SW480 (cell line): ENCODE measurements at places on chromosomes 4 and X.

GRCh38 chrX:111511477-111511876, at the start of gene SERTM2:
SERTM2 (plus strand) TSS chrX:111511645; CDS start chrX:111518858, 7,213 bp downstream.
- no peak for DNase-seq

DNA sequence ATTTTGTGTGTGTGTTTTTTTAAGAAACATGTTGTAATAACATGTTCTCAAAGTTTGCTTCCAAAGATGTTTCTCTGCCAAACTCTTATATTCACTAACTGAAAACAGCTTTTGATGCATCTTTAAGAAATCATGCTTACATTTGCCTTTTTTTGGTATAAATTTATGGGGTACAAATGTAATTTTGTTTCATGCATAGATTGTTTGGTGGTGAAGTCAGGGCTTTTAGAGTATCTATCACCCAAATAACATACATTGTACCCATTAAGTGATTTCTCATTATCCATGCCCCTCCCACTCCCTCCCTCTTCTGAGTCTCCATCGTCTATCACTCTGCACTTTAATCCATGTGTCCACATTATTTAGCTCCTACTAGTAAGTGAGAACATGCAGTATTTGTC, 30.8 kb downstream of the SPINK2 start:
- no peak for DNase-seq

DNA sequence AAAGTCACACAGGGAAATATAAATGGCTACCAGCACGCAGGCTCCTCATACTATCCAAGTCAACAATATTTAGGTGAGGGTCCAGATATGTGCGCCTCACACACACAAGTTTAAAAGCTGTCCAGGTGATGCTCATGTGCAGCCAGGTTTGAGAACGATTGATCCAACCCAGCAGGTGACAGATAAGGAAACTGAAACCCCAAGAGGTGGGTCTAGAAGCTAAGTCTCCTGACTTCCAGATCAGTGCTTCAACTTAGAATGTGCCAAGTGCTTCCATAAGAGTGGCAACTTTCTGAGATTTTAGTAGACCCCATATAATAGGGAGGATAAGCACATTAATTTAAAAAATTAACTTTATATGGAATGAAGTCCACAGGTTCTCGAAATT, 54.4 kb upstream of the NAP1L5 start:
- DNase-seq = no peak

DNA sequence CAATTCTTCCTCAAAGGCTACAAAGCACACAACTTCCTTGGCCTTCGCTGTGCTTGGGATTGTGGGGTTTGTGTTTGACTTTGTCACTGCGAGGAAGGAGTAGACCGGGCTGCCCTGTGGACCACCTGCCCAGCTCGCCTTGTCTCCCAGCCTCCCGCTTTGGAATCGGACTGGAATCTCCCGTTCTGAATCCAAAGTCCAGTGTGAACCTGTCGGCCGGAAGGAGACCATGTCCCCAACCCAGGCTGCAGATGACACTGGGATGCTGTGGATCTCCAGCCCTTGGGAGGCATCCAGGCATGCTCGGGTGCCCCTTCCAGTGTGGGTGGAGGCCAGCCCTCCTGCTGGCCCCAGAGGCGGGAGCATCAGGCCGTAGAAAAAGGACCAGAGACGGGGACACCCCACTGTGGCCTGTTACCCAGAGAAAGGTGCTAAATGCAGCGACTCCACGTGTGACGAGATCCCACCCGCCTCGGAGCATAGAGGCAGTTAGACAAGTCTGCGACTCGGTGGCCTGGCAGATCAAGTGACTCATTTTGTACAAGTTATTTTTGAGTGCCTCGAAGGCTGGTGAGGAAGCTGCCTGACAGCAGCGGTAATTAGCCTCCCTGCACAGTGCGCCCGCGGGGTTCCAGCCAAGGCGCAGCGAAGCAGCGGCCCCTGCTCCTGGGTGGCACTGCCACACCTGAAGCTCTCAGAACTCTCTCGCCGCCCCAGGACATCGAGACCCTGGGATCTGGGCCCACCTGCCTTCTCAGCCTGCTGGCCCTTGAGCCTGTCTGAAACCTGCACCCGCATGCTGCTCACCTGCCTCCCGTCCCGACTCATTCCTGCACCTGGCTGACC, 57.5 kb downstream of the ADRA2C start:
- no peak for DNase-seq

DNA sequence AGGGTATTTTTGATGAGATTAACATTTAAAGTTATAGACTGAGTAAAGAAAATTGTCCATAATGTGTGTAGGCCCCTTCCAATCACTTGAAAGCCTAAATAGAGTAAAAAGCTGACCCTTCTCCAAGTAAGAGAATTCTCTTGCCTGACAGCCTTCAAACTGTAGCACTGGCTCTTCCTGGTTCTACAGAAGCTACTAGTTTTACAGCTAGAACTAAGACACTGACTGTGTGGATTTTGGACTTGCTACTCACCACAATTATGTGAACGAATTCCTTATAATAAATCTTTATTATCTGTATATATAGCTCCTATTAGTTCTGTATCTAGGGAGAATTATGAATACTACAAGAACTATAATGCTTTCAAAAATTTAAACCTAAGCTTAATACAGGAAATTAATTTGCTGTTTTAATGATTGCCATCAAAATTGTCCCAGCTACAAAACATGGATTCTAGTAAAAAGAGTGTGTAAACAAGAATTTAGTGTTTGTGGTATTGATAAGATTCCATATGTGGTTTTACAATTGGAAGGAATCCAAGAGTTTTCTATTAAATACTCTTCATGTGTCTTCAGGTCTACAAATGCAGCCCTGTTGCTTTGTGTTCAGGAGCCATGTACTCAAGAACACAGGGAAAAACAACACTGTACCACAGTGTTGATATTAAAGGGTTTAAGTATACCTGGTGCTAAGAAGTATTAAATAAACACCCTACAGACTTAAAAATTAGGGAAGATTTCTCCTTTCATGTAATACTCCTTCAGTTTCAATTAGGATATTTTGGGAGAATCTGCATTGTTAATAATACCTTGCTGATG, 366.5 kb downstream of the CXXC4 start:
- DNase-seq = peak; percentile 4

DNA sequence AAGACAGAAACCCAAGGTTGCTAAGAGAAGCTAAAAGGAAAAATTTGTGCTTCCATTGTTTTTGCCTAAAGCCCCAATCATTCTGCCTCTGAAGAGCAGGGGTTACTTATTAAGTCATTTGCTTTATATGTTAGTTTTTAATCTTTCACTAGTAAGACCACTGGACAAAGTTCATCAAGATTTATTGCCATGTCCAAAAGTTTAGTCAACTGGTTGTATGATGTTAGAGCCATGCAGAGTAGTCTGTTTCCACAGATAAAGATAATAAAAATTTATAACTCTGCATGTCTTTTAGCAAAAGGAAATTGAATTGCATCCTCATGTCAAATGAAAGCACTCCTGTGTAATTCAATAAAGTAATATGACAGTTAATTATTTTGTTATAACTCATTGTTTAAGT, 75.8 kb upstream of the PRKG2 start:
- no peak for DNase-seq

- no peak for DNase-seq
Measured at GRCh38 chr4:155878611-155879010, 12.5 kb upstream of the ASIC5 start.

DNA sequence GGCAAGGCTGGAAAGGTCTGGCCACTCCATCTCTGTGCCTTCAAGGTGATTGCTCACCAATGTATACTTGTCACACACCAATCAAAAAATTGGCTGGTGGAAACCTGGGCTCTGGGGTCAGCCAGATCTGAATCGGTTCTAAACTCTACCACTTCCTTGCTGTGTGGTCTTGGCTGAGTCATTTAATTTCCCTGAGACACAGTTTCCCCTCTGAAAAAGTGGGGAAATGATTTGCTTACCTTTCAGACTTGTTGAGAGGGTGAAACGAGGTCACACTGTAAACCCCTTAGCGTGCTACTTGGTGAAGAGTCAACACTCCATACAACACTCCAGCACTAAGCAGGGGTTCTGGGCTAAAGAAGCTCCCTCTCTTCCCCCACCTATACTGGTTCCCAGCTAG, 252.3 kb upstream of the ZIC3 start:
- DNase-seq = no peak

DNA sequence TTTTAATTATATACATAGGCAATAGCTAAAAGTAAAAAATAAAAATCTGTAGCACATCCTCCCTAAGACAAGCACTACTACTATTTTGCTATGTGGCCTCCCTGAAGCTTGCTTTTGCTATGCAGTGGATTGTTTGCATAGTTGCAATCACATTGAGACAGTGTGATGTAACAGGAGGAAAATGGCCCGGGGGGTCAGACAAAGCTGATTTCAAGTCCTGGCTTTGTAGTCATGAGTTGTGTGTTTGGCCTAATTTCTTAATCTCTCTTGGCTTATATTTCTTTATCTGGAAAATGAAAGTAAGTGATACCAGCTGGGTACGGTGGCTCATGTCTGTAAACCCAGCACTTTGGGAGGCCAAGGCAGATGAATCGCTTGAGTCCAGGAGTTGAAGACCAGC, 166.6 kb downstream of the LHFPL1 start:
- DNase-seq = no peak

GRCh38 chrX:153818571-153819383, 11.6 kb downstream of the PDZD4 start:
- peak; percentile 31 for DNase-seq

- no peak for DNase-seq
Measured at GRCh38 chr4:106690487-106690886, 321.9 kb upstream of the GIMD1 start.

DNA sequence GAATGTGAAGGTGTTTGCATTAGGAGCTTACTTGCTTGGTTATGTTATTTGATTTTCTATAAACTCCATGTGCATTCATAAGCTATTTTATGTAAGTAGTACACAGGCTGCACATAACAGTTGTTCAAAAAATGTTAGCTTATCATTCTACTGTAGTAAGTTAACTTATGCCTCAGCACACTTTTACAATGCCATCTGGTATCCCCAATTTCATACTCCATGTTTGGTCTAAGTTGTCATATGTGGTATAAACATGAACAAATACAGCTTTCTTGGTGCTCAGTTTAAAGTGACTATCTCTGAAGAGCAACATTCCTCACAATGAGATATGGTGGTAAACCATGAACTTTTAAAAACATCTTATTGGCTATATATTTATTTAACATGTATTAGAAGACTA, 104.3 kb upstream of the LEF1 start:
- DNase-seq = no peak

- no peak for DNase-seq
Measured at GRCh38 chrX:11472381-11472780, 179.2 kb downstream of the AMELX start.

- no peak for DNase-seq
Measured at GRCh38 chr4:125390126-125390525, 75.4 kb downstream of the FAT4 start.

DNA sequence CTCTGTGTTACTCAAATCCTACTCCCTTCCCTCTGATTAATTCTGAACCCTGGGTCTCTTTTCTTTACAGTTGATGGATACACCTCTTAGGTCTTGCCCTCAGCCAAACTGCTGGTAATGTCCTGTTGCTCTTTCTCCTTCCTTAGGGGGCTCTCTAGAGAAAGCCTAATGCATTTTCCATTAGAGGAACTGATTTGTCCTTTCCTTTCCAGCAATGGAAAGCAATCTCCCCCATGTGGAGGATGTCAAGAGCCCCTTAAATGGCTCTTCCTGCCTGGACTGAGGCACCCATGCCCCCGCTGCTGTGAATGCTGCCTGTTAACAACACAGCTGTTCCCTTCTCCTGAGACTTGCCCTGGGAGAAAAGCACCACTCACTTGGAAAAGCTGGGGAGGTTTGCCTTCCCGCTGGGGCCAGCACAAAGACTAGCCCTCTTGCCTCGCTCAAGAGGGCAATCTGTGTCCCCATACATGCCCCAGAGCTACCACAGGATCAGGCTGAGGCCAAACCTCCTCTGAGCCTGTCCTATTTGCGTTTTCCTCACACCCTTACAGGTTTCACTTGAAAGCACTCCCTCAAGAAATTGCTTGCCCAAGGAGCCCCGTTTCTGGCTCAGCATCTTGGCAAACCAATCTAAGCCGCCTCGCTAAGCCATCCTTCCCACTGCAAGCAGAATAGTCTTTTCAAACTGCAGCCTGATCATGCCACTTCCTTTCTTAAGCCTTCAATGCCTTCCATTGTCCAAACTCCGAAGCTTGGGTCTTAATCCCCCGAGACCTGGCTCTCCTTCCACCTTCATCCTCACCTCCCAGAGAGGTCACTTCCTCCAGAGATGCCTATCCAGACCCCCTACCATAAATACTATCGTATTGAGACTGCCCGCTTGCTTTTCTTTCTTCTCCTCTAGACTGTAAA, 23.2 kb upstream of the SMIM20 start:
- DNase-seq = no peak

GRCh38 chr4:21596521-21596920, 352.1 kb downstream of the KCNIP4 start:
- no peak for DNase-seq

GRCh38 chrX:130443875-130444274, 42.1 kb downstream of the RBMX2 start:
- DNase-seq = no peak

- no peak for DNase-seq
Measured at GRCh38 chr4:36039026-36039425, 205.3 kb downstream of the ARAP2 start.

GRCh38 chrX:118588715-118589114, 93.1 kb downstream of the DOCK11 start:
- DNase-seq = no peak

GRCh38 chrX:110159235-110159634, 156.3 kb downstream of the TMEM164 start:
- peak; percentile 59 for DNase-seq

- no peak for DNase-seq
Measured at GRCh38 chr4:3217266-3217665, 31.7 kb upstream of the MSANTD1 start.

DNA sequence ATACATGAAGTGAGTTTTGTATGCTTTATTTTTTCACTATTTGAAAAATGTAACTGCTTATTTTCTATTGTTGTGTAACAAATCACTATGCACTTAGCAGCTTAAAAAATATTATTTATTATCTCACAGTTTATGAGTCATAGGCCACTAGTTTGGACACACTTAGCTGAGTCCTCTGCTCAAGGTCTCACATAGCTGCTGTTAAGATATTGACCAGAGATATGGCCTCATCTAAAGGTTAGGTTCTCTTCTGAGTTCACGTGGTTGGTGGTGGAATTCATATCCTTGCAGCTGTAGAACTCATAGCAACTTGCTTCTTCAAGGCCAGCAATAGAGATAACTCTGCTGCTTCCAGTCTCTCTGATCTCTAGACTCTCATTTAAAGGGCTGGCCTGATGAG, 534.4 kb downstream of the SPRY1 start:
- DNase-seq = no peak

GRCh38 chr4:20868108-20868507, 167.8 kb downstream of the PACRGL start:
- DNase-seq = no peak

DNA sequence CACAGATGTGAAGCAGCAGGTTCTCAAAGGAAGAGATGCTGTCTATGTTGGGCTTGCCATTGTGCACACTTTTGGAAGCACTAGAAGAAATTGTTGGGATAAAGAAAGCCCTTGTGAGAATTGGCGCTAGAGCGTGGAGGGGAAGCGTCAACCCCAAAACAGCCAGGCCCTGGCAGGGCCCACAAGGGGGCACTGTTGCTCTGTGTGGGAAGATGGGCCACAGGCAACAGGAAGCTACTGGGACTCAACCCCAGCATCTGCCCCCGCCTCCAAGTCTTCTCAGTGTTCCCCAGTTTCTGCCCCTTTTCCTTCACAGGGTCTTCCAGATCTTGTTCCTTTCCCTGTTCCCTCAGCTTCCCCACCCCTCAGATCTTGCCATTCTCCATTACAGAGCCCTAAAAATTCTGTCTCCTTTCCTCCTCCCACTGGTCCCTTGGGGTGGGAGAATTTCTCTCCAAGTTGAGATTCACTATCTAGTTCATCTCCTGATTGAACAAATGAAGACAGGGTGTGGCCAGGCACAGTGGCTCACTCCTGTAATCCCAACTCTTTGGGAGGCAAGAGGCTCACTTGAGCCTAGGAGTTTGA, 85.5 kb downstream of the STARD8 start:
- DNase-seq = peak; percentile 29
